ENCODE measurements at places on chromosomes 5 and 9. TPM values are rescaled to one million over a fixed set of nuclear protein-coding genes. Genes with fewer than 3 reads are reported as not detected.

The FAM221B gene
- total RNA-seq: not detected

The NIPAL4 gene
- total RNA-seq: 5.1 TPM

The GRXCR2 gene
- total RNA-seq: not detected

The ACOT12 gene
- total RNA-seq: not detected

The CNTNAP3B gene
- total RNA-seq: 65.9 TPM

The VAV2 gene
- 3.8 TPM for total RNA-seq

The FOXD1 gene
- not detected for total RNA-seq

The PCDHGA9 gene
- total RNA-seq: 7.5 TPM

The ZDHHC21 gene
- total RNA-seq: 14.1 TPM

The SPATA9 gene
- total RNA-seq: not detected

The CBY3 gene
- total RNA-seq: not detected

The GNA14 gene
- total RNA-seq: 5.0 TPM
